ENCODE measurements at places on chromosomes 1 and 21.

GRCh38 chr1:159752135-159752580 lies 28.6 kb upstream of the DUSP23 start:
- no peak for DNase-seq

DNA sequence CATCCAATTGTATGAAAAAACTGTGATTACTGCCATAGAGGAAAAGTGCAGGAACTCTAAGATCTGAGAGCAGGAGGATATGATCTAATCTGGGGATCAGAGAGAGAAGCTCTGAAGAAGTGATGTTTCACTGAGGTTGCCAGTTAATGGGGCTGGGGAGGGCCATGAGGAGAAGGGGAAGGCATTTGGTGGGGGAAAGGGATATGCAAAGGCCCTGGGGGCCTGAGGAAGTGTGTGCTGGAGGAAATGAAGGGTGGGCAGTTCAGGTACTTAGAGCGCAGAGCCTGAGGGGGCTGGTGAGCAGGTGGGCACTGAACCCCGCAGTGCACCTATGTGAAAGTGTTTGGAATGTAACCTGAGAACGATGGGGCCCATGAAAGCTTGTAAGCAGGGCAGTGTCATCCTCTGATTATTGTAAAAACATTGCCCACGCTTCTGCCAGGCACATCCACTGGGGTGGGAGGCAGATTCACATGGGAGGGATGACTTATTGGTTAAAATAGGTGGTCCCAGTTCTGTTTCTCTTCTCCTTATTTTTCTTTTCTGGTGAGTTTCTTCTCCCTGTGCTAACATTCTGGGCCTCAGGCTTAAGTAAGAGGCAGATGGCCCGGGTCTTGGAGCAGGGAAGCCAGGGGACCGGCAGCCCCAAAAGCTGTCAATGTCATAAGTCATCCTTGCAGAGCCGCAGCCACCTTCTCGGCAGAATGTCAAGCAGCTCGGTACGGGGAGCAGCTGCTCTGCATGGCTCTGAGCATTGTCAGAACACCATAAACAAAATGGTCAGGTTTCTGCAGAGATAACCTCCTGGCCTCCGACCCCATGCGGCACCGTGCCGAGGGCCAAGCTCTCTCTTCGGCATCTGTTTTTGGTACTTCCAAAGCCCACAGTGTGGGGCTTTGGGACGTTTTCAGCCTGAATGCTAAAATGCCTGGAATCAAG lies 492.0 kb upstream of the VAMP3 start:
- no peak for DNase-seq

DNA sequence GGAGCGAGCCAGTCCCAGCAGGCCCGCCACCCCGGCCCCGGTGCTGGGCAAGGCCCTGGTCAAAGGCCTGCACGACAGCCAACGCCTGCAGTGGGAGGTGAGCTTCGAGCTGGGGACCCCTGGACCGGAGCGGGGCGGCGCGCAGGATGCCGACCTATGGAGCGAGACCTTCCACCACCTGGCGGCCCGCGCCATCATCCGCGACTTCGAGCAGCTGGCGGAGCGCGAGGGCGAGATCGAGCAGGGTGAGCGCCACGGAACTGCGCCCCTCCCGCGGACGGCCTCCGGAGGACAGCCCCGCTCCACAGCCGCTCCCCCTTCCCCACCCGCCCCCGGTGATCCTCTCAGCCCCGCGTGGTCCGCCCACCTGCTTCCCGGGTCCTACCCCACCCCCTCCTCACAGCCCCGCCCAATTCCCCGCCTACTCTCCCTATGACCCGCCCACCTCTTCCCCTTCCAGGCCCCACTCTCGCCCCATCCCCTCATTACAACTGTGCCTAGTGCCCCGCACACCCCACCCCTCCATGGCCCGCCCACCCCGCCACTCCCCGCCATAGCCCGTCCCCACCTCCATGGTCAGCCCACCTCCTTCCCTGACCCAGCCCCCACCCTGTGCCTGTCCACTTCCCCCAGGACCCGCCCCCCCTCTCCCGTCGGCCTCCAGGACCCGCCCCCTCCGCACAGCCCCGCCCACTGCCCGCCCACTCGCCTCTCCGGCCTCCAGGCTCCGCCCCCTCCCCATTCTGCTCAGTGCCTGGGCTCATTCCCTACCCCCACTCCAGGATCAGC lies 52.7 kb downstream of the VWA5B1 start:
- no peak for DNase-seq

- no peak for DNase-seq
Observed at GRCh38 chr21:24025101-24025500, 1582.2 kb downstream of the MRPL39 start.

- DNase-seq = no peak
Observed at GRCh38 chr1:10257851-10258250, 47.5 kb downstream of the KIF1B start.

DNA sequence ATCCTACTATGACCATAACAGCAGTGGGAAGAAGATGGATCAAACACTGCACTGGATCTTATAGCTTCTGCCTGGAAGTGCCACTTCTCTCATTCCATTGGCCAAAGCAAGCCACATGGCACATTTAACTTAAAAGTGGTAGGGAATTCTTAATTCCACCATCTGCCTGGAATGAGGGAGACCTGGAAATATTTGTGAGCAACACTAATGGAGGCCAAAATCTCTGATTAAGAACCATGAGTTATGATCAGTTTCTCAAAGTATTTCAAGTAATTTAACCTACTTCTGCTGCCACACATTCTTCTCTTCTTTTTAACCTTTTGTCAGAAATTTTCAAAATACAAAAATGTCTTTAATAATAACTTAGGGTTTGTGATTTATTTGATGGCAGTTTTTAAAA lies 154.0 kb upstream of the C1orf87 start:
- DNase-seq = no peak

DNA sequence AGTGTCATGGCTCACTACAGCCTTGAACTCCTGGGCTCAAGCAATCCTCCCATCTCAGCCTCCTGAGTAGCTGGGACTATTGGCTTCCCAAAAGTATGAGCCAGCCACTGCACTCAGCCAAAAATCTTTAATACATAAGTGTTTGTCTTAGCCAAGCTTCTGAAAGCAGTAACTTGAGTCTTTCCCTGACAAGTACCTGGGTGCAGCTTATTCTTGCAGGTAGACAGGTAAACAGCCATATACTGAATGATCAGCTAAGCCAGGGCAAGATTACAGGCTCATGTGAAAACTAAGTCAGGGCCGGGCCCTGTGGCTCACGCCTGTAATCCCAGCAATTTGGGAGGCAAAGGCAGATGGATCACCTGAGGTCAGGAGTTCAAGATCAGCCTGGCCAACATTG lies 7.8 kb downstream of the MEAF6 start:
- no peak for DNase-seq
